ENCODE measurements at places on chromosomes 13 and 19.

DNA sequence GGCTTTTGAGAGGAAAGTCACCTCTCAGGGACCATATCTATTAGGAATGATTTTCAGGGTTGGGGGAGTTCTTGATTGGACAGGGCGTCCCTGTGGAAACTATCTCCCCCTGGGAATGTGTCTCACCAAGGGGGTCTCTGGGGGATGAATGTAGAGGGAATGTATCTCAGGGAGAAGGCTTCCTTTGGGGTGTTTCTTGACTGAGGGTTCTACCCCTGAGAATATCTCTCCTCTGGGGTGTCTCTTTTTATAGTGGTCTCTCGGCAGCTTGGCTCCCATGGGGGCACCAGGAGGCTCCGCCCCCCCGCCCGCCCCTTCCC lies 1.0 kb downstream of the RTBDN start:
- no peak for DNase-seq

GRCh38 chr19:36377541-36378178 lies 1.3 kb downstream of the ZFP14 start:
- no peak for DNase-seq

DNA sequence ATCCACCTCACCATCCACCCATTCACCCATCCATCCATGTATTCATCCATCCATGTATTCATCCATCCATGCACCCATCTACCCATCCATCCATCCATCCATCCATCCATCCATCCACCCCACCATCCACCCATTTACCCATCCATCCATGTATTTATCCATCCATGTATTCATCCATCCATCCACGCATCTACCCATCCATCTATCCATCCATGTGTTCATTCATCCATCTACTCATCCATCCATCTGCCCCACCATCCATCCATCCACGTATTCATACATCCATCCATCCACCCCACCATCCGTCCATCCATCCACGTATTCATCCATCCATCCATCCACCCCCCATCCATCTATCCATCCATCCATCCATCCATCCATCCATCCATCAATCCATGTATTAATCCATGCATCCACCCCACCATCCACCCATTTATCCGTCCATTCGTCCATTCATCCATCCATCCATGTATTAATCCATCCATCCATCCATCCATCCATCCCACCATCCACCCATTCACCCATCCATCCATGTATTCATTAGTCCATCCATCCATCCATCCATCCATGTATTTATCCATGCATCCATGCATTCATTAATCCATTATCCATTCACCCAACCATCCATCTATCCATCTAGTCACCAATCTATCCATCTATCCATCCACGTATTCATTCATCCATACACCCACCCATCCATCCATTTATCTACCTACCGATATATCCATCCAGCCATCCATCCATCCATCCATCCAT lies 2.6 kb downstream of the IL12RB1 start:
- DNase-seq, result no peak

DNA sequence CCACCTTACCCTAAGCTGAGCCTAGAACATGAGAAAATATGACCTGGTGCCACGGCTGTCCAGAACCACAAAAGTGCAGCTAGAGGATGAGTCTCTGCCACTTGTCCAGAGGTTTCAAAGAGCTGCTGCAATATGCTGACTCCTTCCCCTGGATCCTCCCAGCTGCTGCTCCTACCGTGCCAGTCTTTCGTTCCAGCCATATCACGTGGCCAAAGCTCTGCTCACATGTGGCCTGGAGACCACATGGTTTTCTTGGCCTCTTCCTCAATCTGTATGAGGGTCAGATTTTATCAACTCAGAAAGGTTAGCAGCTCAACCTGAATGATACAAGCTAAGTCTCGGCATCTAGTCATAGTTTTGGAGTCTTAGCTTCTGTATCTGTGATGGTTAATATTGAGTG lies 3.2 kb upstream of the SACS start:
- no peak for DNase-seq

DNA sequence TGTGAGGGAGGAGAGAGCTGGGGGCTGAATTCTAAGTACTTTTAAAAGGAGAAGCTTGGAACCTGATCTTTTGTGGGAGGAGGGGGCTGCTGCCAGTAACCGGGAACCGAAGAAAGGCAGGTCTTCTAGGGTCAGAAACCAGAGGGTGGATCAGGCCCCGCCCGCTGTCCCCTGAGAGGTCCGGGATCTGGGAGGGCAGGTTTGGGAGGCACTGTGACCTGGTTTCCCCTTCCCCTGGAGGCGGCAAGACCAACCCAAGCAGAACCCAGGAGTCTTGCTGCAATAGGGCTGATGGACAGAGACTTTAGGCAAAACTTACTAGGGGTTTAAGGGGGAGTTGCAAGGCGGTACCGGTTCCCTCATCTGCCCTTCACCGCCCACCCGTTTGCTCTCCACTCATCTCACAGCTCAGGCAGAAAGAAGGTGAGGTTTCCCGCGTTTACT lies 707 bp upstream of the KLK8 start:
- no peak for DNase-seq

Data from stimulated activated CD4-positive, alpha-beta T cell treated with anti-CD3 and anti-CD28 coated beads, Interleukin-4, amount 100 ng/mL, for 48 hours (primary cell).